ENCODE measurements at places on chromosomes 3 and 15.

- DNase-seq = peak; percentile 56
Measured at GRCh38 chr3:186596568-186597287, 16.1 kb upstream of the AHSG start.

DNA sequence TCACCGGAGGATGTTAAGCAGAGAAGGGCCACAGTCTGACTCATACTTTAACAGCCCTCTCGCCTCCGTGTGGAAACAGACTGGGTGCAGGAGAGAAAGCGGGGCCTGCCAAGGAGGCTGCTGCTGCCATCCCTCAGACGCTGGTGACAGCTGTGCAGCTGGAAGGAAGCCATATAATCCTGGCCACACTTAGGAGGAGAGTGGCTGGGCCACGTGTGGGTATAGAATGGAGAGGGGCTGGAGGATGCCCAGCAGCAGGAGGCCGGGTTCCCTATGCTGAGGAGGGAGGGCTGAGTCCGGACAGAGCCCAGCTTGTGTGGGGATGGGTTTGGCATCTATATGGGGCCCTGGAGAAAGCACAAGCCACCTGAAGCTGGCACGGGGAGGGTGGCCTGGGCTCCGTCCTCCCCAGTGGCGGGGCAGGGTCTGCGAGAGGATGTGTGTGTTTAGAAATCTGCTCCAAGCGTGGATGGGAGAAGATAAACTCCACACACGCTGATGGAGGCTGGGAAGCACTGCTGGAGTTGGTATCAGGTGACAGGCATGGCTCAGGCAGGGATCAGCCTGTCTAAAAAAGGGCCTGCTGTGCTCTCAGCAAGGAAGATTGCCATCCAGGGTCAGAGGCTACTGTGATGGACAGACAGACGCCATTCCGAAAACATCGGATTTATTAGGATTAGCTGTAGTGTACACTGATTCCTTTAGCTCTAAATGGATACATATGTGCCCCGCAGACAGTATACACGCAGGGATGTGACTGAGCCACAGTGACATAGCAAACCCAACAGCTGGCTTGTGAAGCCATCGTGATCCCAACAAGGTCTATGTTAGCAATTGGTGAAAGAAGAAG lies 15.9 kb downstream of the ABTB1 start:
- peak; percentile 53 for DNase-seq

- no peak for DNase-seq
Measured at GRCh38 chr3:12495749-12496452, 11.6 kb downstream of the TSEN2 start.

GRCh38 chr3:117499189-117499870 lies 789.8 kb downstream of the TUSC7 start:
- no peak for DNase-seq

Measured in fibroblast of upper back skin (primary cell).